Stimulated activated CD4-positive, alpha-beta T cell treated with anti-CD3 and anti-CD28 coated beads, Interleukin-15, amount 100 ng/mL, for 1 hour (primary cell): ENCODE measurements at places on chromosomes 2 and 18.

DNA sequence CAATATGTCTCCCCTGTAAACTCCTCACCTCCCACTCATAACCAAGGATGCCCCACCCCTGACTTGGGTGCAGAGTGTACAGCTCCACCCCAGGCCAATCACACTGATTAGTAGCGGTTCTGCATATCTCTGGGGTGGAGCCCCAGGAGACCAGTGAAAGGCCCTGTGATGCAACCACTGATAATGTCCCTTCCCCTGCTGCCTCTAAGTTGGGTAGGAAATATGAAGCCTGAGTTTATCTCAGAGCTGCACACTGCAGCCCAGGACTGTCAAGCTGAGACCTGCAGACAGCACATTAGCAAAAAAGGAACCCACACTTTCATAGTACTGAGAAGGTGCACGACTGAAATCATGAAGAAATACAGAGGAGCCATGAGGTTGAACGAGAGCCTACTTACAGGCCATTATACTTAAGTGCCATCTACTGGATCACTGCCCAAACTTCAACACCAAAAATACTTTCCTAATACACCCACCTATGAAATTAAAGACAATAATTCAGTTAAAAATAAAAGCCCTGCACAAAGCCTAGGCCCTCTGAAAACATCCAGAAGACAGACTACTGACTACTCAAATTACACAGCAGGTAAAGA lies 455.4 kb upstream of the LRRTM4 start:
- DNase-seq = no peak

- no peak for DNase-seq
Measured at GRCh38 chr2:9536504-9536903, 19.1 kb downstream of the ADAM17 start.

DNA sequence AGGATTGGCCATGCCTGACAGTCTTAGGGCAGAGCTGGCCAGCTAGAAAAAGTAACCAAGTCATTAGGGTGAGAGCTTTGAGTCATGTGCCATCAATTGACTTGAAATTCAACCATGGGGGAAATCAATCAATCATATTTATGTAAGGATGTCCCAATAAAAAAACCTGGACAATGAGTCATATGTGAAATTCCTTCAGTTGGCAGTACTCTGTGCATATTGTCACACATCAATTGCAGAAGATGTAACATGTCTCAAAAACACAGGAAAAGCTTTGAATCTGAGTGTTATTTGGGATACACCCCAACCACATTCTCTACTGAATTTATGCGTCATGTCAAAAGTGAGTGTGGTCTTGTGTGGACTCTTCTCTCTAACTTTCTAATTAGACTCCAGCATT lies 1004.1 kb upstream of the NRXN1 start:
- no peak for DNase-seq

DNA sequence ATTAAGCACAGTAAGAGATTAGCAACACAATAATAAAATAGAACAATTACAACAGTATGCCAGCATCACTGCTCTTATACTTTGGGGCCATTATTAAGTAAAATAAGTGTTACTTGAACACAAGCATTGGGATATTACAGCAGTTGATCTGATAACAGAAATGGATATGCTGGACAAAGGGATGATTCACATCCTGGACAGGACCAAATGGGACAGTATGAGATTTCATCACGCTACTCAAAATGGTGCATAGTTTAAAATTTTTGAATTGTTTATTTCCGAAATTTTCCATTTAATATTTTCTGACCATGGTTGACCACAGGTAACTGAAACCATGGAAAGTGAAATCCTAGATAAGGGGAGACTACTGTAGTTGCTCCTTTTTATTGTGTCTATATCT lies 138.2 kb downstream of the UBR3 start:
- no peak for DNase-seq

DNA sequence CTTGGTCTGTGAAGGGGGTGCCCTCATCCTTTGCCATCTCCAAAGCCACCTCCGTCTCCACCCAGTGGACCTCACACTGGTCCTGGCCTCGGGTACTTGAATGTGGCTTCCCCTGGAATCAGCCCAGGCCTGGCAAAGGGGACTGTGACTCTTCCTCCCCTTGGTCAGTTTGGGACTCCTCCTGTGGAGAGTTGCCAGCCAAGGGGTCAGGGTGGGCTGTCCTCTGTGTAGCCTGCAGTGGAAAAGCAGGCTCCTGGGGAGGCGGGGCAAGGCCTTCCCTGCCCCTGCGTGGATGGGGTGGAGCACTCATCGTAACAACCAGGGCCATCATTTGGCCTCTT lies 59.8 kb downstream of the INHBB start:
- DNase-seq = no peak

GRCh38 chr2:5493256-5493655 lies 198.9 kb upstream of the SOX11 start:
- no peak for DNase-seq

- DNase-seq = no peak
Measured at GRCh38 chr18:76727589-76727988, 94.8 kb upstream of the ZNF236 start.

GRCh38 chr2:2950403-2950952 lies 427.1 kb downstream of the EIPR1 start:
- no peak for DNase-seq

DNA sequence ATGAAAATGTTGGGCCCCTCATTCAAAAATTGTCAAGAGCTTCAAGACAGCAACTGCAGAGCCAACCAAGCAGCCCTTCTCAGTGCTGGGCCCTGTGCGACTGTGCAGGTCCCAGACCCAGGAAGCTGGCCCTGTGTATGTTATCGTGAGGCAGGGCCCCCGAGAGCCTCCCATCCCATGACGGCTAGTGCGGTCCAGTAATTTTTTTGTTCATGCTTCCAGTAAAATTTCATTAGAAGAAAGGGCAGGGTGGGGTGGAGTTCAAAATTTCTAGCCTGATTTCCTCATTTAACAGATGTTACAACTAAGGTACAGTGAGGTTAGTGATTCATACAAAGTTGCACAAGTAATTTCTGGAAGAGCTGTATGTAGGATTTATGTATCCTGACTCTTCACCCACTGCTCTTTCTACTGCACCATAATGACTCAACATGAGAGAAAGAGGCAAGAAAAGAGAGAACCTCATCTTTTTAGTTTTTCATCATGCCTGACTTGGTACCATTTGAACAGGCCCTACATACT lies 105.5 kb downstream of the ZEB2 start:
- DNase-seq = no peak

- DNase-seq = no peak
Measured at GRCh38 chr18:52046842-52047241, 293.2 kb upstream of the DCC start.

GRCh38 chr2:57894381-57894780 lies 152.2 kb upstream of the VRK2 start:
- DNase-seq = no peak

DNA sequence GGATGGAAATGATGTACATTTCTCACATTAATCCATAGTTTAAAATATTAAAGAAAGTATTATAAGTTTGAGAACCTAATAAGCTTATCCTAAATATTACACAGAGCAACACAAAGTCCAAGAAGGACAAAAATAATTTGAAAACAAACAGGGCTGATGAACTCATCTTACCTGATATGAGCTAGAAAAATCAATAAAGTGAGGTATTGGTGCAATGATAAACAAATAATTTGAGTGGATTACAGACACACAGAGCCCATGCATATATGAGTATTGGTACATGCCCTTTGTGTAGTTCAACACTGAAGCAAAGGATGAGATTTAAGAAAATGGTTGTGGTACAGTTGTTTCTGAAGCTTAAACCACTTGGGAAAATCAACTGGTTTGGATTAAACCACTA lies 1139.0 kb downstream of the SUCLG1 start:
- no peak for DNase-seq

GRCh38 chr18:51020536-51020935 lies 9.5 kb upstream of the SMAD4 start:
- no peak for DNase-seq

- no peak for DNase-seq
Measured at GRCh38 chr2:235934059-235934773, 234.0 kb downstream of the GBX2 start.

- DNase-seq = no peak
Measured at GRCh38 chr18:47801817-47802216, 128.6 kb downstream of the SMAD2 start.

GRCh38 chr18:11654736-11655605 lies 34.1 kb upstream of the GNAL start:
- DNase-seq = peak; percentile 33

DNA sequence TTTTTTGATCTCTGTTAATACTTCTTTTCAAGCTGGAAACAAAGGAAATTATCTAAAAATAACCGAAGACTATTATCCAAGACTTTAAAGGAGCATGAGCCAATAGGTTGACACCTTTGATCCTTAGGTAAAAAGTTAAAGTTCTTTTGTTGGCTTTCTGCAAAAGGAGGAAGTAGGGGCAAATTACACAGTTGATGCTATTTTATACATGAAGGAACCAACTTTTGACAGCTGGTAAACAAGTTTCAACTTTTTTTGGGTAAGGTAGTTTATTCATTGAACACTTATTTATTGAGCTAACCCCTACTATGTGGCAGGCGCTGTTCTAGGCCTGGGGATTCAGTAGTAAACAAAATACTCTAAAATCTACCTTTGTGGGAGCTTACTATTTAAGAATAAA lies 66.6 kb upstream of the ZEB2 start:
- no peak for DNase-seq

GRCh38 chr2:43082111-43082894 lies 144.1 kb downstream of the ZFP36L2 start:
- no peak for DNase-seq

DNA sequence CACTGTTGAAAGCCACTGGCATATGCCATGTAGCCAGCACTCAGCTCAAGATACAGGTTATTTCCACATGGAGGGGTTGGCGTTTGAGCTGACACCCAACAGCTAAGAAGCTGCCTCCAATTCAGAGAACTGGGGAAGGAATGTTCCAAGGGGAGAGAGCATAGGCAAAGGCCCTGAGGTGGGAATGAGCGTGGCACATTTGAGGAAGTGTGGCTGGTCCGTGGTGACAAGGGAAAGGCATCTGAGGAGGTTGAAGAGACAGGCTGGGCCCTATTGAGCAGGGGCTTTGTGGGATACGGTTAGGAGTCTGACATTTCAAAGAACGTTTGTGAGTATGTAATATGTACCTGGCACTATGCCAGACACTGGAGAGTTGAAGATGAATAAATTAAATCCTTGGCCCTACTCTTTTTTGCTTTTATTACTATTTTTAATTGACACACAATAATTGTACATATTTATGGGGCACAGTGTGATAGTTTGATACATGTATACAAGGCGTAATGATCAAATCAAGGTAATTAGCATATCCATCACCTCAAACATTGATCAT lies 27.6 kb upstream of the TMBIM1 start:
- DNase-seq = no peak

GRCh38 chr2:119879502-119879901 lies 119.8 kb downstream of the PTPN4 start:
- DNase-seq = no peak

DNA sequence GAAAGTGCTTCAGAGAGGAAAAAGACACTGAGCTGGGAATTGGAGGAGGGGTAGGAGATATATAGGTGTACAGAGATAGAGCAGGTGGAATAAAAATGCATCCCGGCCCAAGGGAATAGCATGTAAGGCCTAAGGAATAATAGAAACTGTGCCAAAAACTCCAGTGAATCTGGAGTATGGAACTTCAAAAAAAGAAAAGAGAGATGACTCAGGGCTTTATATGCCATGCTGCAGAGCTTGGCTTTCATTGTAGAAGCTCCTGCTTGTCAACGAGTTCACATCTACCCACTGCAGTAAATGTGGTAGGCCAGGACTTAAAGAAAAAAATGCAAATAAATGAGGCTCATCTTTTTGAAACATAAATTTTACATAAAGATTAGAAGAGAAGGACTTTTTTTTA lies 131.8 kb downstream of the MREG start:
- no peak for DNase-seq

GRCh38 chr2:70785137-70785911 lies 5.1 kb downstream of the FIGLA start:
- DNase-seq = peak; percentile 21

DNA sequence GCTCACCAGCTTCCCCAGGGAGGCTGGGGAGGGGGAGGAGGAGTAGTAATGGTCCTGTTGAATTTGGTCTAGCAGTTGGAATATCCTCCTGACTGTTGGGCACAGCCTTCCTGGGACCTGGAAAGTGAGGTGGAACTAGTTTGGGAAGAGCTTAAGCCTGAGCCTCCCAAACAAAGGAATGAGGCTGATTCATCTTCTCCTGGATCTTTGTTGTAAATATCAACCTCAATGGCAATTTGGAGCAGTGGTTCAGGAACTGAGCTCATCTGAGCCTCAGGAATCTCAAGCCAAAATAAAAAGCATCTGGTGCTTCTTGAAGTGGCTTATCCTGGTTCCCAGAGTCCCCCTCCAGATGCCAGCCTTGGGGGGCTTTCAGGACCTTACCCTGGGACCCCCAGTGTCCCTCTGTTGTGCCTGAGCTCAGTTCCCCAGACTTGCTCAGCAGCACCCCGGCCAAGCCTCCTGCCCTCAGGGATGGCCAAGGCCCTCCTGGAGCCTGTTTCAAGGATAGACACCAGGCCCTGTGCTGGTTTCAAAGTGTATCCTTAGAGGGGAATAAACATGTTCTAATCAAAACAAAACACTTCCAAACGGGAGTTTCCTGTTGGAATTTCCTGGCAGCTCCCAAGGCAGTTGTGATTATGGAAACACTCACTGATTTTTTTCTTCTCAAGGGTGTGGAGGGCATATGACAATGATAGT lies 112.6 kb downstream of the DDX1 start:
- no peak for DNase-seq

DNA sequence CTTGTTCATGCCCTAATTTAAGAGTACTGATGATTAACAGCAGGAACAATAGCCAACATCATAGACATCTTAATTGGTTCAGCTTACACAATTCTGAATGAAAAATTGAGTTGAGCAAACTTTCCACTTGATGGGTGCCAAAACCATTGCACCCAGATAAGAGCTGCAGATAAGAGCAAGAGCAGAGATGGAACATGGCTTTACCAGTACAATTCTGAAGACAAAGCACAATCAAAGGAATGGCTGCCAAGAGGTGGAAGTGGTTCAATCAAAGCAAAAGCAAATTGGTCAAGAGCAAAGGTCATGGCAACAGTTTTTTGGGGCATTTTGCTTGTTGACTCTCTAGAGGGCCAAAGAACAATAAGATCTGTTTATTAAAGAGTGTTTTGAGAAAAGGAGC lies 65.6 kb upstream of the ATP5MC3 start:
- DNase-seq = no peak

GRCh38 chr2:203908797-203909185 lies 27.8 kb upstream of the ICOS start:
- no peak for DNase-seq

DNA sequence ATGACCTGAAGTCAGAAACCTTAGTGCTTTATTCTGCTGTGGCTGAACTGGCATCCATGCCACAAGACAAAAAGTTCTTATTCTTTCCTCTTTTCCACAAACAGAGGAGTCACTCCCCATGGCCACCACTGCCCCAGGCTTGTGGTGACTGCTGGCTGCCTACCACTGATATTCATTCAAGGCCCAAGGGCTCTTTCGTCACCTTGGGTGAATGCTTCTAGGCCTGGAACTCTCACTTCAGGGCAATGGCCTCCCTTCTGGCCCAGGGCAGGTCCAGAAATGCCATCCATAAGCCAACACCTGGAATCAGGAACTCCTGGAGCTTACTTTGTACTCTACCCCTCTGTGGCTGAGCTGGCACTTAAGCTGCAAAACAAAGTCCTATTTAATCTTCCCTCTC lies 109.8 kb downstream of the NAT8 start:
- no peak for DNase-seq

- no peak for DNase-seq
Measured at GRCh38 chr2:217396165-217396564, 536.3 kb upstream of the TNP1 start.

GRCh38 chr2:12302140-12302539 lies 414.6 kb upstream of the TRIB2 start:
- no peak for DNase-seq

- no peak for DNase-seq
Measured at GRCh38 chr2:111243295-111243694, 122.6 kb downstream of the BCL2L11 start.
